ENCODE measurements at places on chromosomes 2 and 18. TPM values are rescaled to one million over a fixed set of nuclear protein-coding genes. Genes with fewer than 3 reads are reported as not detected.

DNA sequence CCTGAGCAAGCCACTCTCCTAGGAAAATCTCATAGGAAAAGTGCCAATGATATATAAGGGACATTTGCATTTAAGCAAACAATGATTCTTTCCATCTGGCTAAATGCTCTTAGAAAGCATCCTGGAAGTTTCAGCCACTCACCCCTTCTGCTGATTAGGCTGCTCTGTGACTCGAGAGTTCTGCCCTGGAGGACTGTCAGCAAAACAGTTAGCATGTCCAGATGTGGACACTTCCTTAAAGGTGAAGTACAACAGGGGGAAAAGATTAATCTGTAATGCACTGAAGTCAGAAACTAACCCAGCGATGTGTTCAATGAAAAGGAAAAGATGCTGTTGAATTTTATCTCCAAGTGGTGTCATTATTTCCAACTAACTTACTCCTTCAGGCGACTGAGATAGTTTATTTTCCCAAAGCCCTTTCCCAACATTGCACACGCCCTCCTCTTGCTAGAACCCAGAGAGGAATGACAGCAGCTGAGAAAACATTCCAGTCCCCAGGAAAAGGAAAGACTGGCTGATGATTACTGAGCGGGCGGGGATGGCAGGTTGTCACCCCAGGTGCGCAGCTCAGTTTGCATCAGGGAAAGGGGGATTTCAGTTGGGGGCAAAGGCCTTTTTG, 214.0 kb downstream of the SS18 start:
- H3K4me3 ChIP-seq, result no peak overlapping the region
- no peak overlapping the region for H3K27ac ChIP-seq
- H3K4me1 ChIP-seq, result no peaks in the 10 kb centered on the region
- H3K36me3 ChIP-seq, result no peaks in the 10 kb centered on the region

DNA sequence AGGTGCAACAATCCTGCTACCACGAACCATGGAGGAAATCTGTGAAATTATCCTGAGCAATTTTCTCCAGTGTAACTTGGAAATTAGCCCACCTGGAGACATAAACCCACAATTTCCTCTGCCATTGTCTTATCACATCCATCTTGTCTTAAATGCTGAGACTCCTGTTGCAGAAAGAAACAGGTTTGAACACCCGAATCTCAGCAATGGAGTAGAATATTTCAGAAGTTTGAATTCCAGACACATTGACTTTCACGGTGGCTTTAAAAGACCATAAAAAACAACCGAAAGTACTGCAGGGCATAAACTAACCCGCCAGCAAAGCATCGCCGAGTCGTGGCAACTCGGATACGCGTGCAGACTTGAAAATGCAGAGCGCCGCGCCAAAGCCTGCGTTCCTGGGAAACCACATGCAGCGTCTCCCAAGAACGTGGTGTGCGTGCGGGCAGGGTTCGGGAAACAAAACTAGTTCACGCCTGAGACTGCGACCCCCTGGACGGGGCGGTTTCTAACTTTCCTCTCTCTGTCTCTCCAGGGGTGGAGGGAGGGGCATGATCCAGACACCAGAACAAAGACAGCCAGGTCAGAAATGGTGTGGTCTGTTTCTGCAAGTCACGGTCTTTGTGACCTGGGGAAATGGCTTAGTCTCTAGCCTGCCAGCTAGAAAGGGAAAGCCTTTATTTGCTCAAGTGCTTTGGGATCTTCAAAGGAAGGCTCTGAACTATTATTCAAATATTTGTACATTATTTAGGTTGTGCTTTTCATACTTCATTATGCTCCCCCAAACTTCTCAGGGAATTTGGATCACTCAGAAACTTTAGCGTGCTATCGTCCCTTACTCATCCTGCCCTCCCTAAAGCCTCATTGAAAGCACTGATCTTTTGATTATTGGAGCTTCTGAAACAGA, 26.9 kb upstream of the KCTD1 start:
- no peak for DNase-seq
- H3K27ac ChIP-seq, result no peak overlapping the region
- peaks cover 3% of the 10 kb centered on the region for H3K4me1 ChIP-seq
- no peak overlapping the region for H3K4me3 ChIP-seq
- H3K36me3 ChIP-seq, result no peaks in the 10 kb centered on the region

DNA sequence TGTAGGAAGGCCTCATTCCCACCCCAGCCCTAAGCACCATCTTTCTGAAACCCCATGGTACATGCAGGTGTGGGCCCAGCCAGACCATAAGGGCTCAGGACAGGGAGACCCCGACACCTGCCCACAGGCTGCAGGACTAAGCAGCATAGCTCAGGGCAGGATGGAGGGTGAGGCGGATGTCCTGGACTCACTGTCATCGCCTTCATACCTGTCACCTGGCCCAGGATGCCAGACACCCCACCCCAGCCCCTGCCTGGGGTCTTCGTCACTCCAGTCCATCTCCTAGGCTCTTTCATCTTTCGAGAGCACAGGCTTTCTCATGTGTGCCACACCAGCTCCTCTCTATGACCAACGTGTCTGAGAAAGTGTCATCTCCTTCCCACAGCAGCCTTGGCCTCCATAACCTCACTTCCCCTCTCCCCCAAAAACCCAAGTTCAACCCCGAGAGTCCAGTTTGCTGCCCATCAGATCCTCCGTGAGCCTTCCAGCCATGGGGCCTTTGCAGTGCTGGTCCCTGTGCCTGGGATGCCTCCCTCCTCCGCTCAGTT, 71.5 kb downstream of the EMX1 start:
- no peak for DNase-seq
- no peak overlapping the region for H3K27ac ChIP-seq
- peaks cover 2% of the 10 kb centered on the region for H3K36me3 ChIP-seq
- H3K4me1 ChIP-seq, result no peaks in the 10 kb centered on the region
- peaks cover 5% of the 10 kb centered on the region for H3K27me3 ChIP-seq

The VWC2L gene
- not detected for total RNA-seq

GRCh38 chr18:62954366-62954765, 239.0 kb downstream of the PHLPP1 start:
- H3K4me3 ChIP-seq, result no peak overlapping the region
- DNase-seq, result peak; percentile 20
- peaks cover 20% of the 10 kb centered on the region for H3K4me1 ChIP-seq

DNA sequence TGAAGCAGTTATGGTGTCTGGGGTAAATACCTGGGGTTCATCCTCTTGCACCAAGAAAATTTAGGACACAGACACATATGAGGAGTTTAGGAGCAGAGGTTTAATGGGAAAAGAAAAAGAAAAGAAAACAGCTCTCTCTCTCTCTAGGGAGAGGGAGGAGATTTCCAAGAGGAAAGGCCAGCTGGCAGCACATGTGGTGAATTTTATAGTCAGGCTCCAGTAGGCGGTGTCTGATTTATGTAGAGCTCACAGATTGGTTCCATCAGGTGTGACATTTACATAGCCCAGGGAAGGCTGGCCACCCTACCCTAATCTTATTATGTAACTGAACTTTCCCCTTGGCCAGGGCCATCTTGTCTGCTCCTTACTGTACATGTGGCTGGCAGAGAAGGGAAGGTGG, 297.5 kb upstream of the RGPD4 start:
- H3K4me3 ChIP-seq, result no peak overlapping the region
- H3K27ac ChIP-seq, result no peak overlapping the region
- no peak for DNase-seq

The SERPINB4 gene
- not detected for total RNA-seq

GRCh38 chr2:190449925-190450324, 41.8 kb downstream of the MFSD6 start:
- no peak for DNase-seq
- H3K4me3 ChIP-seq, result no peak overlapping the region
- H3K4me1 ChIP-seq, result no peaks in the 10 kb centered on the region
- no peak overlapping the region for H3K27ac ChIP-seq
- peaks cover 4% of the 10 kb centered on the region for H3K36me3 ChIP-seq
- H3K27me3 ChIP-seq, result no peaks in the 10 kb centered on the region

GRCh38 chr2:70766357-70767078, 1.5 kb downstream of the ADD2 start:
- no peak overlapping the region for H3K27ac ChIP-seq
- H3K27me3 ChIP-seq, result peaks cover 8% of the 10 kb centered on the region
- no peak for DNase-seq
- peak overlapping the region; percentile 27 for H3K4me3 ChIP-seq
- peaks cover 2% of the 10 kb centered on the region for H3K4me1 ChIP-seq

DNA sequence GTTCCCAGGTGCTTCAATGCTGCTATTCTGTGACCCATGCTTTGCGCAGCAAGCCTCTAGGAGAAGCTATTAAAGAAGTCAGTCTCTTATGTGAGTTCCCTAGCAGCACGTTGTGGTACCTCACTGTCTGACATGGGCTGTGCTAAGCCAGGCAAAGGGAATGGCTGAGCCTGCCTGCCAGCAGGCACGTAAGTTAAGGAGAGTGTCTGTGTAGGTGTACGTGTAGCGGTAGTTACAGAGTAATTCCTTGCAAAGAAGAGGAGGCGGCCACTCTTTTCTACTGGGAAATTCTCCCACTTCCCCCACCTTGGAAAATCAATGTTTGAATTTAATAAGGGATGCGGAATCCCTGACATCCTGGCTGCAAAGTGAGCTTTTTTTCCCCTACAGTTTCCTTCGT, 123.5 kb upstream of the LYPD1 start:
- no peak overlapping the region for H3K27ac ChIP-seq
- no peaks in the 10 kb centered on the region for H3K27me3 ChIP-seq
- no peak for DNase-seq
- H3K36me3 ChIP-seq, result no peaks in the 10 kb centered on the region
- H3K4me3 ChIP-seq, result no peak overlapping the region

DNA sequence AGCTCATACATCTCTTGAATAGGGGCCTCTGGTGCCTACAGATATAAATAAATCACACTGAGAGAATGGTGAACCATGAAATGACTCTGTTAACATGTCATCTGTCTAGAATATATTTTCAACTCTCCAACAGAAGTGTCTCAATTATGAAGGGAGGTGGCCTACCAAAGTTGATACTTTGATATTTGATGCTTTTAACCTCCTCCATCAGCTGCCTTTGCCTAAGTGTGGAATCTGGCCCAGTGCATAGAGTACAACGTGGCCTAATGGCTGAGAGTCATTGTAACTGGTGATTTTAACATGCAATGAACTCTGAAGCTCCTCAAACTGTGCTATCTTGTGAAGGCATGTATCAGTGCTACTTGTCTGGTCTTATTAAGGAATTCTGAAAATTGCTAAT, 93.4 kb downstream of the MYO3B start:
- H3K27me3 ChIP-seq, result no peaks in the 10 kb centered on the region
- no peaks in the 10 kb centered on the region for H3K4me1 ChIP-seq
- DNase-seq, result no peak
- H3K27ac ChIP-seq, result no peak overlapping the region
- no peak overlapping the region for H3K4me3 ChIP-seq
- no peaks in the 10 kb centered on the region for H3K36me3 ChIP-seq

The LRRTM4 gene
- not detected for total RNA-seq

The EGR4 gene
- total RNA-seq, result 0.09 TPM

GRCh38 chr2:124426625-124427024, 401.5 kb downstream of the CNTNAP5 start:
- H3K36me3 ChIP-seq, result no peaks in the 10 kb centered on the region
- no peaks in the 10 kb centered on the region for H3K27me3 ChIP-seq
- no peak overlapping the region for H3K27ac ChIP-seq
- DNase-seq, result no peak
- H3K4me3 ChIP-seq, result no peak overlapping the region
- H3K4me1 ChIP-seq, result no peaks in the 10 kb centered on the region

DNA sequence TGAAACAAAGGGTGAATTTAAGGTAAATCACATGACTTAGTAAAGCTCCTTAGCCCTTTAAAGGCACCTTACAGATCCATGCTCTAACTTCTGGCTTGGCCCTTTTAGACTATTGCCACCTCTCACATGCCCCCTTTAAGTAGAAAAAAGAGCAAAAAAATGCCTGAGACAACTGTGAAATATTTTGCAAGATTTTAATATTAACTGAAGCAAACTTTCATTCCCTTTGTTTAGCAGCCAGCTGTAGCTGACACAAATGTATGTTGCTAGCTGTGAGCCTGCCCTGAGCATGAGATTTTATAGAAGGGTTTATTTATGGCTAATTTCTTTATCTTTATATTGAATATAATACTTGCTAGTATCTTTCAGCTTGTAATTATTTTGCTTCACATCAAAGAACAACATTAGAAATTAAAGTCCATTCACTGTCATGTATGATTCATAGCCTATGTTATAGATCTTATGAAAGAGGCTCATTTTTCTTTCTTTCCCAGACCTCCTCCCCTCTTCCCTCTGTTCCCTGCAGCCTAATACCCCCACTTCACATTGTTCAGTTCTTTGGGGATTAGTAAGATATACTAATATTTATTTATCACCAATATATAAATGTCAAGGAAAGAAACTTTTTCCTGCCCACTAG, 637.2 kb upstream of the ZEB2 start:
- no peaks in the 10 kb centered on the region for H3K27me3 ChIP-seq
- H3K4me1 ChIP-seq, result no peaks in the 10 kb centered on the region
- H3K36me3 ChIP-seq, result no peaks in the 10 kb centered on the region
- no peak overlapping the region for H3K27ac ChIP-seq

GRCh38 chr2:121375621-121376159, 90.7 kb upstream of the TFCP2L1 start:
- H3K36me3 ChIP-seq, result peaks cover 9% of the 10 kb centered on the region
- no peaks in the 10 kb centered on the region for H3K27me3 ChIP-seq
- DNase-seq, result no peak
